ENCODE measurements at places on chromosomes 1 and 21. TPM values are rescaled to one million over a fixed set of nuclear protein-coding genes. Genes with fewer than 3 reads are reported as not detected.

DNA sequence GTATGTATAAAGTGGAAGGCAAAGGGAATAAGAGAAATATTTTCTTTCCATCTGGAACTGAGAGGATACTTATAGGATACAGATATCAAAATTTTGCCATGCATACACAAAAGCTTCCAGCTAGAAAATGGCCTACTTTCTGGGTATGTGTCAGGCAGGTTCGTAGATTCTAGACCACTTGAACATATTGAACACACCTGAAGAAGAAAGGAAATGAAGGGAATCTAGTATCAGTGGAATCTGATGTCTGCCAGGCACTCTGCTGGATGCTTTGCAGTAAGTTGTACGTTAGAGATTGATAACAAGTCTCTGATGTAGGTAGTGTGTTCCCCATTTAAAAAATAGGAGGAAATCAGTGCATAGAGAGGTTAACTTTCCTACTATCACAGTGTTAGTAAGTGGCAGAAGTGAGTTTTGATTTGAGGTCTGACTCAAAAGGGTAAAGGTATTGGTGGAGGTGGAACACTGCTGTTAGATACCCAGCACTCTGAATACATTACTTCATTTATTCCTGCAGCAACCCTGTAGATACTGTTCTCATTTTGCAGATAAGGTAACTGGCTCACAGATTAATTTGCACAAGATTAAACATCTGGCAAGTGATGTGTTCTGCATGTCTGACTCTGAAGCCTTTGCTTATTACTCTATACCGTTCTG lies 3.0 kb downstream of the CAMSAP2 start:
- DNase-seq = peak; percentile 29

- no peak for DNase-seq
Observed at GRCh38 chr1:73511038-73511437, 686.9 kb downstream of the LRRIQ3 start.

DNA sequence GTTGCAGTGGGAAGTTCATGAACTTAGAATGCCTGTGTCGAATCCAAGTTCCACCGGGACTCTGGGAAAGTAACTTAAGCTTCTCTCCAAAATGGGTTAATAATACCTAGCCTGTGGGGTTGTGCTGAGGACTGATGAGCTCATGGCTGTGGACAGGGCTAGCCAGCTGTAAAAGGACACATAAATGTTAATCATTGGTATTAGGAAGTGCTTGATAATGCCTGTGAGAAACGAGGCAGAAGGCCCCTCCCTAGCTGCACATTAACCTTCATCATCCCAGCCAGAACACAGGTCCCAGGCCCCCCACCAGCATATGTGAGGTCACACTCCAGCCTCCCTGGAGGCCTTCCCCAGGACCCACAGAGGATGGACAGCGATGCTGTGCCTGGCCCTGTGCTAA lies 789 bp upstream of the GJB4 start:
- DNase-seq = no peak

The PTCH2 gene
- 1.0 TPM for total RNA-seq

GRCh38 chr1:17030206-17030605 lies 18.5 kb upstream of the ATP13A2 start:
- no peak for DNase-seq

The LAMB3 gene
- total RNA-seq = 0.46 TPM

The NOS1AP gene
- total RNA-seq = not detected

- no peak for DNase-seq
Observed at GRCh38 chr1:214897581-214897980, 185.0 kb upstream of the KCNK2 start.

The KANK4 gene
- not detected for total RNA-seq

DNA sequence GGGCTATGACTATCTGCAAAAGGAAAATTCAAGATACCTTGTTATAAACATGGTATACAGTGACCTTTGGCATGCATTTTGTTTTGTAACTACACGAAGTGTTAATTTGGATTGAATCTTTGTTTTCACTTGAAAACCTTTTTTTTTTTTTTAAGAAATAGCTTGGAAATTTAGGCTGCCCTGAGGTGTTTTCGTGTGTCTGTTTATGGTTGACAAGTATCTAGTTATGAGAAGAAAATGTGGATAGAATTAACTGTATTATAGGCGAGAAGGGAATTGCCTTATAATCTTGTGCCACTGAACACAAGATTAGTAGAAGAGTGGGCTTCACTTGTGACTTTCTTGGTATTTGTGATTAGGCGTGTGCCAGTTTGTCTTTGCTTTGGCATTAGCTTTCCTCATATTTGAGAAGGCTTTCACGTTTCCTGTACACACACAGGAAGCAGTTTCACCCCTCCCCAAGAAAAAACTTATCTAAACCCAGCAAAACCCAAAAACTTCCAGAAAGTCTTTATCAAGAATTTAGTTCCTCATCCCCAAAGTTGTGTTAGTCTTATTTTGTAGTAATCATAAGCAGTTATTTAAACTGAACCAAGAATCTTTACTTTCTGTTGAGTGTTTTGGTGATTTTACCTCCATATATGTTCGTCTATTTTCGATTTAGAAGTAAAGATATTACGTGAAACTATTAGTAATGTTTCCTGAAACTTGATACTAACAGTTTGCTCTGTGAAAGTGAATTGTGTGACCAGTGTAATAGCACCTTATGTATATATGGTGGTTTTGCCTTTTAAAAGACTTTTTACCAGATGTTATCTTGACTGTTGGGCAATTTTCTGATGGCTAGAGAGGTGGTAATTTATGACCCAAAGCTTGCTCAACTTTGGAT lies 3.8 kb downstream of the DYRK1A start:
- peak; percentile 21 for DNase-seq

DNA sequence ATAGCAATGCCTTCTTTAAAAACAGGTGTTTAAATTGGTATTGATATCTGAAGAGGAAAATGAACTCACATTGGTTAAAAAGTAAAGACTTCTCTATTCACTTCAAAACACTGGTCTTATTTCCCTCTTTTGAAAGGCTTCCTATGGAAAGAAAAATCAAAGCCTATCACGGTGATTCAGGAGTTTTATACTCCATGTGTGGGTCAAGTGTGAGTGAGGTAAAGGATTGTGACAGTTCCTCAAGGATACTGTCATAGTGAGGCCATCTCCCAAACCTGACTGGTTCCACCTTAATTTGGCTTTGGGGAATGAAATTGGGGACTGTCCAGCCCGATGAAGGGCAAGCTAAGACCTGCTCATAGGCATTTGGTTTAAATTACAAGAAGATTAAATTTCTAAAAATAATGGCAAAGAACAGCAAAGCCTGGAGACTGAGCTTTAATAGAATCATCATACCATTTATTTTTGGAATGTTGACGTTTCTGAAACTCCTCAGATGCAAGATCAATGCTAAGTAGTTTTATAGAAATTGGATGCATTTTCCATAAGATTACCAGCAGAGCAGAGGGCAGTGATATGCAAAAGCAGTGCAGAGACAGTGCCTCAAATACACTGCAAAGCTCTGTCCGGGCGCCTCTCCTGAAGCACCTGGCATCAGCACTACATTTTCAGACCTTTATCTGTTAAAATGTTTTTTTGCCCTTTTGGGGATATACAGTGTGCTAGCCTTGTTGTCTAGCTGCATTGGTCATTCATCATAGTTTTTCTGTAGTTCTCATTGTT lies 302.1 kb upstream of the SGIP1 start:
- DNase-seq = no peak

GRCh38 chr1:76279101-76279748 lies 204.7 kb downstream of the ST6GALNAC3 start:
- DNase-seq = no peak

GRCh38 chr1:169141356-169141755 lies 34.9 kb downstream of the ATP1B1 start:
- DNase-seq = no peak

DNA sequence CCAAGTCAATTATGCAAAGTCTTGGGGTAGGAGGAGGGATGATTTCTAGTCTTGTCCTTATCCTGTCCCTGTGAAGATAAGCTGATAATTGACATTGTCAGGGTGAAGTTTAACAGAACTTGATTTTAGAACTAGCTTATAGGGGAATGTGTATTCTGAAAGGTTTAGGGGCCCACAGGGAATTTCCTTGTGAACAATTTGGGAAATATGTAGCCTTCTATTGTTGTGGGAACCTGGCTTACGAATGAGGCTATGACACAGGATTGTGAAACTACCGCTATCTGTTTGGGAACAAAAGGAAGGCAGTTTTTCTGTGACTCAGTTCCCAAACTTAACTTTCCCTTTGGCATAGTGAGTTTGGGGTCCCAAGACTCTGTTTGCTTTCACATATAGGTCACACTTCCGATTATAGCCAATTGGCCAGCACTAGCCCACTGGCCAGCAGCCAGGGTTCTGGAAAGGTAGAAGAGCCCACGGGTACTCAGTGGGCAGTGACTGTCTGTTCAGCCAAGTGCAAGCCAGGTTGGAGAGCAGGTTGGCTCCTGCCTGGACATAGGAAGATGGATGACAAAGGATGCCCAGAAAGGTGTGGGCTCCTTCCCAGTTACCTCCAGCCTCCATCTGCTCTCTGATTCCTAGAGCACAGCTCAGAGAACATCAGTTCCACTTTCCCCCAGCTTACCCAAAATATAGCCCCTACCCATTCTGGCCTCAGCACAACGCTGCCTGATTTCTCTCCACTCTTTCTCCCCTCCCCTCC lies 35.5 kb downstream of the H3-3A start:
- DNase-seq = no peak

The RIMKLA gene
- not detected for total RNA-seq

DNA sequence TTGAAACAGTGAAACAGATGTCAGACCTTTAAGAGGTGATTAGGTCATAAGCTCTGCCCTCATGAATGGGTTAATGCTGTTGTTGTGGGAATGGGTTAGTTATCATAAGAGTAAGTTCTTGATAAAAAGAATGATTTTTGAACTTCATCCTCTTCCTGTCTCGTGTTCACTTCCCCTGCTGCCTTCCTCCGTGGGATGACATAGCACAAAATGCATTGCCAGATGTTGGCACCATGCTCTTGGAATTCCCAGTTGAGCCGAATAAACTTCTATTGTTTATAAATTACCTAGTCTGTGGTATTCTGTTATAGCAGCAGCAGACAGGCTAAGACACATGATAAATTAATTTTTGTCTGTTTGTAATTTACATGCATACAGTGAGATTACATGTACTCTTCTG lies 112.0 kb upstream of the LRRC7 start:
- no peak for DNase-seq

The SLC2A5 gene
- 123 TPM for total RNA-seq

The CHIA gene
- not detected for total RNA-seq

The FALEC gene
- total RNA-seq = 1.9 TPM

DNA sequence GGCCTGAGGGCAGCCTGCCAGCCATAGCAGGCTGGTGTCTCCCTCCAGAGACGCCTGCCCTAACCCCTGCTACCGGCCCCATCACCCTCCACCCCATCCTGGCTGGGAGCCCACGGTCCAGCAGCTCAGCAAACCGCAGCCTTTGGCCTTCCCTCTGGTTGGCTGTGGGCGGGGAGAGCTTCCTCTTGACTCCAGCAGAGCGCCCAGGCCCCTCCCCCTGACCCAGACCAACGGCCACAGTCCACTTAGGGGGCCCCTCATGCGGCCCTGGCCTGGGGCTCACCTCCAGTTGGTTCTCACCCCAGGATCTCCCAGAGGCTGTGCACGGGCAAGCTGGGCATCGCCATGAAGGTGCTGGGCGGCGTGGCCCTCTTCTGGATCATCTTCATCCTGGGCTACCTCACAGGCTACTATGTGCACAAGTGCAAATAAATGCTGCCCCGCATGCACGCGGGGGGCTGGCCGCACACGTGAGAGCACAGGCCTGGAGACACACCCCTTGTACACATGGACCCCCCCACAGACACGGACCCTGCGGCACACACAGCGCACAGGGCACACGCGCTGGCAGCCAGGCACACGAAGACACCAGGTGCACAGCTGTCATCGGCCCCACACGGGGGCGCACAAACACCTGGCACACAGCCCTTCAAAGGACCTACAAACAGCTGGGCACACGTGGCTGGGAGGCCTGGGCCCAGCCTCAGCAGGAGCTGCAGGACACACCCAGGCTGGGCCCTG lies 3.1 kb downstream of the SMIM1 start:
- DNase-seq = peak; percentile 88

DNA sequence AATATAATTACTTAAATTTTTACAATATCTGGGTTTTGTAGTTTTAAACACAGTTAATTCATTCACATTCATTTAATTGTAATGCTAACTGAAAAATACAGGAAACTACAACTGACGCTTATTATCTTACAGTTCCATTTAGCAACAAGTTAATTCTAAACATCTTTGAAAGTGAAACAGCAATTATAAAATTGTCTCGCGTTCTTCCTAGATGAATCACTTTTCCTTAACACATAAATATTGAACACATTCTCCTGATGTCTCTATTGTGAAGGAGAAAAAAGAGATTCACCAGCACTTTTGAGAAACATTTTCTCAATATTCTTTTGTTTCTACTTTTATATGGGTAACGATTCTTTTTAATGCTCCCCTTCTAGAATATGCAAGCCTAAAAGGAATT lies 6.4 kb downstream of the PTGFR start:
- no peak for DNase-seq

The SLC30A10 gene
- not detected for total RNA-seq

The OR2L2 gene
- 0.10 TPM for total RNA-seq

DNA sequence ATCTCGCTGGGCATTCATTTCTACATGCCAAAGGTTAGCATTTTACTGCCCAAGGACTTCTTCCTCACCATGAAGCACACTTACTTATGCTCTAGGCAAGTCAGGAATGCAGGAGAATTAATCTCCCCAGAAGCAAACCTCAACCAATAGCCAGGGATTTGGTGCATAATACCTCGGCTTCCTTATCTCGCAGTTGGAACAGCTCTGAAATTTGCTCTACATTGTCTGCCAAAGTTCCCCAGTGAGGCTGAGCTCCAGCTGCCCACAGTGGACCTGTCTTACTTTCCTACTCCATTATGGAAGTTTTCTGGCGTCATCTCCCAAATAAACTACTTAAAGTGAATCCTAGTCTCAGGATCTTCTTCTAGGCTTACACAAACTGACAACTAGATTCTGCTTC lies 57.6 kb upstream of the PPM1J start:
- no peak for DNase-seq

DNA sequence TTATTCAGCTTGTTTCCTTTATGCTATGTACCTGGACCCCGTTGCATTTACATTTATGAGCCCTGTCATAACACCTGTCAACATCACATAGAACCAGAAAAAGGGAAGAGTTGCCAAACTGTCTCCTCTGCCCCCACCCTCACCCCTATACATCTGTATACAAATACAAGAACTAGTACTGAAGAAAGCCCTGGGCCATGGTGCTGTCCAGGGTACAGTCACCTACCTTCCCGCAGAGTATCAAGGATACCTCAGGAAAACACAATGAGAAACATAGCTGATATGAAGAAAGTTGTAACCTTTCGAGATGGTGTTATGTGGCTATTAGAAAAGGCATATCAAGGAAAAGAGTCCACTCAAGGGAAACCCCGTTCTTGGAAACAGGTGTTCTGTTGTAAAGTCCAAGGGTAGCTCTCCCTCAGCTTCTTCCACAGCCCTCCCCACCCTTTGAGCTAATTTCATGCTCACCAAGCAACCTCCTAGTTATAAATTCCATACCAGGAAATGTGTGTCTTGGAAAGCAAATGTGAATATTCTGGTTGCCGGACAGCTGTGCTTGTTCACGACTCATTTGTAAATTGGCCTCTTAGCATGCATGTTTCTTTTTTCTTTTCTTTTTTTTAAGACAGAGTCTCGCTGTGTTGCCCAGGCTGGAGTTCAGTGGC lies 16.7 kb upstream of the AVPR1B start:
- no peak for DNase-seq

The PBXIP1 gene
- 39.8 TPM for total RNA-seq

All from OCI-LY7 (cell line).